ENCODE measurements at places on chromosomes 4 and X.

DNA sequence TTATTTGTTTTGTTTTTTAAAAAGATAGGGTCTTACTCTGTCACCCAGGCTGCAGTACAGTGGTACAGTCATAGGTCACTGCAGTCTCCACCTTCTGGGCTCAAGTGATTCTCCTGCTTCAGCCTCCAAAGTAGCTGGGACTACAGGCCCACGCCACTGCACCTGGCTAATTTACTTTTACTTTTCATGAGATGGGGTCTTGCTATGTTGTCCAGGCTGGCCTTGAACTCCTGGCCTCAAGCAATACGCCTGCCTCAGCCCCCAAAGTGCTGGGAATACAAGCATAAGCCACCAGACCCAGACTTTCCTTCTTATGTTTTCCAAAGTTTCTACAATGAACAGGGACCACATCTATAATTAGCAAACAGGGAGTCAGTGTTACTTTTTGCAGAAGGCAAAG is 37.9 kb upstream of the MXD4 start:
- DNase-seq = no peak

DNA sequence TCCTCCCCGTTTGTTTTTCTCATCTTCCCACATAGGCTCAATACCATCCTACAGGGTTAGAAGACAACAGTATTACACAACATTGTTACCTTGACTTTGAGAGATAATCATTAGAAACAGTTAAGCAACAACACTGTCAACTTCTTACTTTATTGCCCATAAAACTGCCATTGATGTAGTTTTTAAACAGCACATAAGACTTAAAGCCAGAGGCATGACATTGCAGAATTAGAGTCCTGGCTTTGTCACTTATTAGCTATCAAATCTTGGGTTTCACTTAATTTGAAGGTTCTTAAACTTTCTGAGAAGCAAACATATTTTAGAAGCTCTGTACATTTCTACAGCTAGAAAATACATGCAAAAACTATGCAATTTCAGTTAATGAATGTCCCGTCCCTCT is 41.8 kb downstream of the EIF4E start:
- no peak for DNase-seq

GRCh38 chr4:176538217-176538925 is 218.6 kb downstream of the SPCS3 start:
- peak; percentile 43 for DNase-seq

- DNase-seq = no peak
Measured at GRCh38 chr4:182978152-182978827, 61.1 kb upstream of the DCTD start.

DNA sequence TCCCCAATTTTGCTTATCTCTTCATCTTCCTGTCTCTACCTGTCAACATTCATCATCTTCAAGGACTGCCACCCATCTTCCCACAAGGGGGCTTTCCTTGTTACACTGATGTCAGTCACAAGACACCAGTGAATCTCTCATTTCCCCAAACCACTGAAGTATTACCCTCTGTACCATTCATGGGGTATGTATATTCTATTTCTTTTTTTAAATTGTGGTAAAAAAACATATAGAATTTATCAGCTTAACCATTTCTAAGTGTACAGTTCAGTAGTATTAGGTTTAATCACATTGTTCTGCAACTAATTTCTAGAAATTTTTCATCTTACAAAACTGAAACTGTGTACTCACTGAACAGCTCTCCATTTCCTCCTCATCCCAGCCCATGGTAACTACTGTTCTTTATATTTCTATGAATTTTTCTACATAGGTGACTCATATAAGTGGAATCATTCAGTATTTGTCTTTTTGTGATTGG is 98.6 kb downstream of the LARP7 start:
- DNase-seq = no peak

DNA sequence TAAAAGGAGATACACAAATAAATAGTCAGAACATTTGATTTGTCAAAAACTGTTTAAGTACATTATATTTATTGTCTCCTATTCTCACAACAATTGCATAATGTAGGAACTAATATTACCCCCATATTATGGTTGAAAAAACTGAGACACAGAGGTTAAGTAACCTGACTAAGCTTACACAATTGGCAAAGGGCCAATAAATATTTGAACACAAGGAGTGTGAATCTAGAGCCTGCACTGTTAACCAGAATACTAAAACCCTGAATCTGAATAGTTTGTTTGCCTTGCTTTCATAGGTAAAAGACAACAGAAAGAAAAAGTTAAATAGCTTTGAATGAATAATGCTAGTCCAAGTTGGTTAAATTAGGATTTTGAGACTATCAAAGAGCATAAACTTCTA is 55.2 kb downstream of the IL13RA2 start:
- no peak for DNase-seq

- no peak for DNase-seq
Measured at GRCh38 chr4:84901173-84901572, 65.3 kb downstream of the WDFY3 start.

- no peak for DNase-seq
Measured at GRCh38 chr4:147533331-147533730, 52.4 kb downstream of the EDNRA start.

DNA sequence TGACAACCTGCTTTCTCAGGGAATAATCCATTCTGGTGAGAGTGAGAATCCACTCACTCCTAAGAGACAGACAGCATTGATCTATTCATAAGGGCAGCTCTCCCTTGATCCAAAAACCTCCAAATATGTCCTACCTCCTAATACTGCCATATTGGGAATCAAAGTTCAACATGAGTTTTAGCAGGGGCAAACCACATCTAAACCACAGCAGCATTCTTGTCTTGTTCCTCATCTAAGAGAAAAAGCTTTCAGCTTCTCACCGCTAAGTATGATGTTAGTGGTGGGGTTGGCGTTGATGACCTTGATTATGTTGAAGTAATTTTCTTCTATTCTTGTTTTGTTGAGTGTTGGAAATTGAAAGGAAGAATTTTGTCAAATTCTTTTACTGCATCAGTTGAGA is 69.6 kb downstream of the SERTM2 start:
- DNase-seq = peak; percentile 0

GRCh38 chrX:72255445-72255844 is 16.6 kb upstream of the ERCC6L start:
- no peak for DNase-seq

GRCh38 chr4:174256277-174256713 is 27.2 kb downstream of the FBXO8 start:
- DNase-seq = no peak

DNA sequence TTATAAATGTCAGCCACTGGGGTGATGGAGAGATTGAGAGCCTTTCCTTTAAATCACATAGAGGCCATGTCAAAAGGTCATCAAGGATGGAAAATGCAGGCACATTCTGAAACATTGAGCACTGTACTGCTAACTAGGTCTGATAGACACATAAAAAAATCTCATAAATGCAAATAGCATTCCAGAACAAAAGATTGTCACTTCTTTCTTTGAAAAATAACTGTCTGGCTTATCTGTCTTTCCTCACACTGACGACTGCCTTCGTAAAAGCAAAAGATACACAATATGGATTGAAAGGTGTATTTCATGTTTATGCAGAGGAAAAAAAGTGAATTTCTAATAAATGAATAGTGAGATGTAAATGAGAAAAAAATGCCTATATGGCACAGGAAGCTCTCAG is 59.9 kb downstream of the PABPC4L start:
- DNase-seq = no peak

DNA sequence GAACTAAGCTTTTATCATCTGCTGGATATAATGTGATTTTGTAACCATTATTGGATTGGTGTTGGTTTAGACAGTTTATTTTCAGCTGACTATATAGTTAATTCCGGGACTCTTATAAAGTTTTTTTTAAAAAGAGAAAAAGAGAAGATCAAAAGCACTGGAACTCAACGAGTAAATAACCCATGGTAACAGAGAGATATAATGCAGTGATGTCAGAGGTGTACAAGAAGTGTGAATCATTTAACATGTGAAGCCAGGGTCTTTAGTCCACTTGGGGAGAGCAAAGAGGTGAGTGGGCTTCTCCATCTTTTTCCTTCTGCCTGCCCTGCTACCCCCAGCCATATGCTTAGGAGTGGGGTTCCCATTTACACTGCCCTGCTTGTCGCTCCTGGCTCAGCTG is 3.2 kb downstream of the TMEM165 start:
- no peak for DNase-seq

DNA sequence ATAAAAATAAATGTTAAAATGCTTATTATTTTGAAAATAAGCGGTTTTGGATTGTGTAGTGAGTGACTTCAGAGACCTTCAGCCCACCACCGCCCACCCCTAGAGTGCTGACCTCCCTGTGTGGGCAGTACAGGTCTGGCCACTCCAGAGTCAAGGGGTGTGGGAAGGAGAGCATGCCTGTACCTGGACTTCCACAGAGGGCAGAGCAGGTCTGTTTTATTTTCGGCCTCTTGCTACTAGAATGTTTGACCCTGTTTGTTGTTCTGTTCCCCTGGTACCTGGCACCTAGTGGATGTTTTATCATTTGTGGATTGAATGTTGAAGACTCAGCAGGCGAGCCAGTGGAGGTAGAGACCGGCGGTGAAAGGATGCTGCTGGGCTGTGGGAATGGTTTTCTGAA is 14.3 kb downstream of the PIGG start:
- no peak for DNase-seq

DNA sequence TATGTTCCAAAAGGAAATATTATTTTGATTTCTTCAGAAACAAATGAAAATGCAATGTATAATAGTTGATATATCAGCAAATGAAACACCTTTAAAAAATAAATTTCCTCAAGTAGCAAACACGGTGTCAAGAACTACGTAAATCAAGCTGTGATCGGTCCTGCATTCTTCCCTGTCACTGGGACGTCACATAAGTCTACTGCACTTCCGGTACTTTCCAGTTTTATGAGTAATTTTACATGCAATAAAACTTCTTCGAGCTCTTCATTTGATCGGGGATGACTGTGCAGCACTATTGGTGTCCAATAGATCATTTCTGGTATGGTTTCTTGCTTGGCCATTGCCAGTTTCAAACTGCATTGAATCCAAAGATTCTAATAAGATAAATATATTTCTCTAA is 114.0 kb upstream of the VEGFC start:
- DNase-seq = no peak

DNA sequence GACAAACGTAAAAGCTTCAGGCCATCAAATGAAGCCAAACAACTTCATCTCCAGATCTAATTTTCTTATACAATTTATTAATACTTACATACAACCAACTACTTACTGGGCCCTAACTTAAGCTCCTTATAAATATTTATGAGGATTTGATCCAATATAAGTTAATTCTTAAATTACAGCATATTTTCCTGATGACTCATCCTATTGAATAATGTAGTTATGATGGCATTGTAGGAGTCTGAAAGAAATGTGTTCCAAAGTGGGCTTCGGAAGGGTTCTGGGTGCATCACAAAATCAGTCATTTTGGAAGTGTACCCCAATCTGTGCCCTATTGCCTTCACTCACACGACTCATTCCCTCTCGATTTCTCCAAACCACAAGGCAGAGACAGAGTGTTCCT is 455.1 kb upstream of the CTSO start:
- DNase-seq = no peak
